ENCODE measurements at places on chromosomes 12 and 14.

GRCh38 chr12:13503094-13503835 is 306.7 kb downstream of the EMP1 start:
- no peak for DNase-seq

DNA sequence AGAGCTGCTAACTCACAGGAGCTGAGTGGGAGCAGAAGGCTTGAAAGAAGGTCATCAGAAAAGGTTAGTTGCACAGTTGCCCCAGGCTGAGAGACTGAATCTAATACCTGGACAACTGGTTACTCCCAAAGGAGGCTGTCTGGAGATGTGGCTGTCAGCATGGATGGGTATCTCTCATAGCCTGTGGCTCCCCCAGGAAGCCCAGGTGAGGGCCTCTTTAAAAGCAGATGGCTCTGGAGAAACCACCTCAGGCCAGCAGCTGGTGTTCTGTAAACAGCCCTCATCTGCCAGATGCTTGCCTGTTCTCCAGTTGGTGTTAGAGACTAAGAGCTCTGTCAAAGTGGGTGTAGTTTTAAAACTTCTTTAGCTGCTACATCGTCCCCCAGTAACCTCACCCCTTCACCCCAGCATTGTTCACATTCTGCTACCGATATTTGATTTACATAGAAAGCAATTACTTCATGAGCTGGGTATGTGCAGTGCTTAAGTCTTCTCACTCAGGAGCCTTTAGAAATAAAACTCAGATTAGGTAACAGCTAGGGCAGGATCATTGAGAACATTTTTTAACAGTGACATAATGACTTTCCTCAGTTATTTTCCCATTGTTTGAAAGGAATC is 25.8 kb downstream of the DACT1 start:
- DNase-seq = peak; percentile 37

DNA sequence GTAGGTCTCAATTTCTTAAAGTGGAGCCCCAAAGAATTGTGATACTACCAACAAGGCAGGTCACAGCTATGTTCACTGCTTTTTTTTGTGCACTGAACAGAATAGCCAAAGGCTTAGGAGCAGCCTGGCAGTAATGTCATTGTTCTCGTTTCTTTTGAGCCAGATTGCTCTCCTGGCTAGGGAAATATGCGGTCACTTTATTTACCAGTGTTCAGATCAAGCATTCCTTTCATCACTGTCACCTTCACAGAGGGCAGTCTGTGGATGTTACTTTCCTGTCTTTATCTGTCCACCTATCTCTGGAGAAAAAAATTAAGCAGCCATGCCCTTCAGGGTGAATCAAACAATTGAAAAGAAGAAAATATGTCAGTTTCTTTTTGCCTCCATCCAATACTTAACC is 159.6 kb downstream of the BTG1 start:
- DNase-seq = peak; percentile 22

- DNase-seq = no peak
These were observed 9.6 kb downstream of the TRMT5 start for GRCh38 chr14:60971271-60971670.

- no peak for DNase-seq
These were observed 1.1 kb downstream of the JAG2 start for GRCh38 chr14:105167303-105168092.

- DNase-seq = no peak
These were observed 430 bp downstream of the SLC41A2 start for GRCh38 chr12:104957719-104958000.
